ENCODE measurements at places on chromosomes 16 and 17. TPM values are rescaled to one million over a fixed set of nuclear protein-coding genes. Genes with fewer than 3 reads are reported as not detected.

DNA sequence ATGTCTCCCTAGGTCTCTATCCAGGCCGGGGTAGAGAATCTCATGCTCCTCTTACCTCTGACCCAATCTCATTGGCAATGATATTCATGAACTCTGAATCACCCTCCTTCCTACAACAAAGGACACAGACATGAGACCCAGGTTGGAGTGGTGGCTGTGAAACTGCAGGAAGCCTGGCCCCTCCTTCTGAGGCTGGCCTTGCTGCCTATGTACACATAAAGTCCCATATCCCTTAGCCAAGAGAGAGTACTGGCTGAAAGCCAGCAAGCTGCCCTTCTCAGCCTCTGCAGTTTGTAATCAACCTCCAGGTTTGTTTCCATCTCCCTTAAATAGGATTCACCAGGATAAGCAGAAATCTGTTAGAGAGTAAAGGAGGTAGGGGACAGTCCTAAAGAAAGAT, 10.6 kb downstream of the AARSD1 start:
- no peak overlapping the region for H3K4me3 ChIP-seq
- peaks cover 8% of the 10 kb centered on the region for H3K36me3 ChIP-seq
- H3K27ac ChIP-seq = no peak overlapping the region

Gene FADS6
- total RNA-seq = 0.30 TPM

Gene DPEP2
- total RNA-seq = 0.88 TPM

DNA sequence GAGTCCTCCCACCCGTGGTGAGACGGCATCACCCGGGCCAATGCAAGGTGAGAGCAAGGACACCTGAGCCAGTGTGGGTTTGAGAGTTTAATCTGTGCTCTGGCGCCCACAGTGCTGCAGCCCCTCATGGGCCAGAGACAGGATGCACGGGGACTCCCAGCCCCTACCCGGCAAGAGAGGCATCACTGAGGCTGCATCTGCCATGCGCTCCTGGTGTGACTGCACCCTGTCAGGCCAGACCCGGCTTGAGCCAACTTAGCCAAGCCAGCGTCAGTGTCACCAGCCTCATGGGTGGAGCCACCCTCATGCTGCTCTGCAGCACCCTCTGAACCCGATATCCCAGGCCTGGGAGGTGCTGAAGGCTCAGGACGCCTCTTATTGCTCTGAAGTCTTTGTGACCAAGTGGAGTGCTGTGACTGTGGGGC, 1.3 kb upstream of the BRICD5 start:
- H3K27ac ChIP-seq = no peak overlapping the region
- DNase-seq = no peak
- peaks cover 8% of the 10 kb centered on the region for H3K36me3 ChIP-seq
- no peak overlapping the region for H3K4me3 ChIP-seq

DNA sequence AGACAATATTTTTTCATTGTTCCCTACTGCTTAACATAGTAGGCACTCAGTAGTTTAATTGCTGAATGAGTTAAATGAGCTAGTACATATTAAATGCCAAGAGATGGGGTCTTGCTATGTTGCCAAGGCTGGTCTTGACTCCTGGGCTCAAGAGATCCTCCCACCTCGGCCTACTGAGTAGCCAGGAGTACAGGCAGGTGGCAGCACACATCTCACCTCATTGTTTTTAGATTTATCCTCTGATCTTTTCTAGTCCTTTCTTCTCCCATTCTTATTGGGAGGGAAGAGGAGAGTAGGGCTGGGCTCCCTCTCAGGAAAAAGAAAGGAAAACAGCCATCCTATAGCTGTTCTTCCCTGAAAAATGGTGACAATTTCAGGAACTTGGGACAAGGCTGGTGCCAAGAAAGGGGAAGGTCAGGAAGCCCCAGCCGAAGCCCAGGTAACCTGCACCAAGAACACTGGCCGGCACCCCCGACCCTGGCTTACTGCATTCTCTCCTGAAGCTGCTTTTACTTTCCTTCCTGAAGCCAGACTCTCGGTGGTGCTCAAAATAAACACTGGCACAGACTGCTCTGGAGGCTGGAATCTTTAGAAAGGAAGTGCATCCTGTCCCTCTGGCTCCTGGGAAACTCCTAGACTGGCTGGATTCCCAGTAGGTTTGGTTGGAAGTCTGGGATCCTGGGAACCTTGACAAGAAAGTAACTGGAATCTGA, 2.7 kb downstream of the TNFAIP1 start:
- H3K27me3 ChIP-seq = no peaks in the 10 kb centered on the region
- no peak overlapping the region for H3K4me3 ChIP-seq
- peak overlapping the region; percentile 5 for H3K27ac ChIP-seq
- no peak for DNase-seq
- peaks cover 8% of the 10 kb centered on the region for H3K4me1 ChIP-seq

GRCh38 chr17:8004899-8005298, 2.5 kb downstream of the GUCY2D start:
- H3K27me3 ChIP-seq = peaks cover 46% of the 10 kb centered on the region
- H3K27ac ChIP-seq = no peak overlapping the region
- H3K36me3 ChIP-seq = no peaks in the 10 kb centered on the region
- H3K4me1 ChIP-seq = peaks cover 3% of the 10 kb centered on the region
- no peak overlapping the region for H3K4me3 ChIP-seq

DNA sequence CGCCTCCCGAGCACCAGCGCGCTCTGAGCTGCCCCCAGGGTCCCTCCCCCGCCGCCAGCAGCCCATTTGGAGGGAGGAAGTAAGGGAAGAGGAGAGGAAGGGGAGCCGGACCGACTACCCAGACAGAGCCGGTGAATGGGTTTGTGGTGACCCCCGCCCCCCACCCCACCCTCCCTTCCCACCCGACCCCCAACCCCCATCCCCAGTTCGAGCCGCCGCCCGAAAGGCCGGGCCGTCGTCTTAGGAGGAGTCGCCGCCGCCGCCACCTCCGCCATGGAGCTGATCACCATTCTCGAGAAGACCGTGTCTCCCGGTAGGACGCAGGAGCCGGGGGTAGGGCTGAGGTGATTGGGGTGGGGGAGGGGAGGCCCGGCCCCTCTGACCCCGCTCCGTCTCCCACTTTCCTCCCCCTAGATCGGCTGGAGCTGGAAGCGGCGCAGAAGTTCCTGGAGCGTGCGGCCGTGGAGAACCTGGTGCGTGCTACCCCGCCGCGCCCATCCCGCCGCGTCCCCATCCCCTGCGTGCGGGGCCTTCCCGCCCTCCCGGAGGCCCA, 329 bp downstream of the KPNB1 start:
- peaks cover 15% of the 10 kb centered on the region for H3K4me1 ChIP-seq
- peaks cover 4% of the 10 kb centered on the region for H3K36me3 ChIP-seq
- peak overlapping the region; percentile 71 for H3K4me3 ChIP-seq
- H3K27ac ChIP-seq = peak overlapping the region; percentile 82
- no peak for DNase-seq
- no peaks in the 10 kb centered on the region for H3K27me3 ChIP-seq

DNA sequence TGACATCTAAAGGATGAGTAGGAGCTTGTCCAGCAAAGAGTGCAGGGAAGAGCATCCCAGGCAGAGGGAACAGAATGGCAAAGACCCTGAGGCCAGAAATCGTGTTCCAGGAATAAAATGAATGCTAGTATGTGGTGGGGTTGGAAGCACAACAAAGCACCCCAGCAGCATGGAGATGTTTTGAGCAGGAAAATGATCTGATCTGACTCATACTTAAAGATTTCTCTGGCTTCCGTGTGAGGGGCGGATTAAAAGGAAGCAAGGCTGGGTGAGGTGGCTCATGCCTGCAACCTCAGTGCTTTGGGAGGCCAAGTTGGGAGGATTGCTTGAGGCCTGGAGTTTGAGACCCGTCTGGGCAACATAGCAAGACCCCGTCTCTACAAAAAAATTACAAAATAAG, 2.3 kb downstream of the SLC5A11 start:
- no peak overlapping the region for H3K27ac ChIP-seq
- no peaks in the 10 kb centered on the region for H3K36me3 ChIP-seq
- H3K4me1 ChIP-seq = no peaks in the 10 kb centered on the region
- no peak for DNase-seq
- H3K4me3 ChIP-seq = no peak overlapping the region
- H3K27me3 ChIP-seq = no peaks in the 10 kb centered on the region

Gene SEPTIN1
- total RNA-seq = 4.3 TPM

- no peaks in the 10 kb centered on the region for H3K4me1 ChIP-seq
- H3K36me3 ChIP-seq = peaks cover 3% of the 10 kb centered on the region
- no peak for DNase-seq
- H3K4me3 ChIP-seq = no peak overlapping the region
- no peak overlapping the region for H3K27ac ChIP-seq
Observed at GRCh38 chr17:20315821-20316220, 151.5 kb downstream of the LGALS9B start.

Gene OTOP3
- total RNA-seq = 0.40 TPM

GRCh38 chr17:48558057-48558830, 13.3 kb upstream of the HOXB2 start:
- no peaks in the 10 kb centered on the region for H3K36me3 ChIP-seq
- H3K27me3 ChIP-seq = no peaks in the 10 kb centered on the region
- peak overlapping the region; percentile 70 for H3K27ac ChIP-seq
- H3K4me3 ChIP-seq = no peak overlapping the region
- peaks cover 12% of the 10 kb centered on the region for H3K4me1 ChIP-seq

Gene ITGAX
- total RNA-seq = 5.9 TPM

Gene SRL
- 0.82 TPM for total RNA-seq

DNA sequence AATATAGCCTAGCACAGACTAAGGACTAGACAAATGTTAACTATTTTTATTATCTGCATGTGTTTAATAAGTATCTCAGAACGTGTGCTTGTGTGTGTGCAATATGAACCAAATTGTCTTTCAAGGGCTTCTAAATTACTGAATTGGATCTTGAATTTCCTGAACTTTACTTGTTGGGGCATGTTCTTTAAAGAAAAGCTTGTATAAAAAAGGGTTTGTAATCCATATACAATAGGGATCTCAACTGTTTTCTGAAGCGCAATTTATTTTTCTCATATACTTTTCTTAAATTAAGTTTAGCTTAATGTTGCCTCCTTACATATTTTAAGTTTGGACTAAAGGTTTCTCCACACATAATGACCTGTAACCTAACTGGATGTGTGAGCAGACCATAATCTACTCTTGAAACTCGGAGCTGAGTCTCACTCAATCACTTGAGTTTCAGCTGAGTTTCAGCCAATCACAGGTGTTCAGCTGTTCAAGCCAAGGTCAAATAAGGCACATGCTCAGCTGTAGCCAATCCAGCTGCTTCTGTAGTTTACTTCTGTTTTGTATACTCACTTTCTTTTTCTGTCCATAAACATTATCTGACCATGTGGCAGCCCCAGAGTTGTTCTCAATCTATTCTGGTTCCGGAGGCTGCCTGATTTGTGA, 72.3 kb downstream of the CDK5R1 start:
- H3K4me3 ChIP-seq = no peak overlapping the region
- H3K4me1 ChIP-seq = no peaks in the 10 kb centered on the region
- no peak overlapping the region for H3K27ac ChIP-seq
- DNase-seq = no peak
- H3K36me3 ChIP-seq = no peaks in the 10 kb centered on the region

Gene CCL7
- 0.72 TPM for total RNA-seq

GRCh38 chr17:75364078-75364477, 41.4 kb downstream of the GRB2 start:
- H3K36me3 ChIP-seq = no peaks in the 10 kb centered on the region
- no peak overlapping the region for H3K4me3 ChIP-seq
- no peaks in the 10 kb centered on the region for H3K27me3 ChIP-seq
- peaks cover 13% of the 10 kb centered on the region for H3K4me1 ChIP-seq
- no peak for DNase-seq

DNA sequence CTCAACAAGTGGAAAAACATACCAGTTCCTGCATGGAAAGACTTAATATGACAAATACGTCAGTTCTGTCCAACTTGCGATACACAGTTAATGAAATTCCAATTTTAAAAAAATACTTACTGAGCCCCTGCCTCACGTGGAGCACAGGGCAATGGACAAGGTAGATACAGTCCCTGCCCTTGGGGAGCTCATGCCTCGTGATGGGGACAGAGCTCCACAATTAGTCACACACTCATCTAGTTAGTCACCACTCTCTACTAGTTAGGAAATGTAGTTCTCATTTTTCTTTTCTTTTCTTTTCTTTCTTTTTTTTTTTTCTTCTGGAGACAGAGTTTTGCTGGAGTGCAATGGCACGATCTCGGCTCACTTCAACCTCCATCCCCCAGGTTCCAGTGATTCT, 74.7 kb upstream of the CDH5 start:
- no peak overlapping the region for H3K4me3 ChIP-seq
- no peaks in the 10 kb centered on the region for H3K27me3 ChIP-seq
- no peak overlapping the region for H3K27ac ChIP-seq
- no peaks in the 10 kb centered on the region for H3K36me3 ChIP-seq

- no peaks in the 10 kb centered on the region for H3K4me1 ChIP-seq
- DNase-seq = no peak
- H3K27me3 ChIP-seq = no peaks in the 10 kb centered on the region
- H3K36me3 ChIP-seq = no peaks in the 10 kb centered on the region
Observed at GRCh38 chr16:86968866-86969265, 348.3 kb downstream of the C16orf95 start.
